Lung (tissue), 17 donors: ENCODE measurements at places on chromosomes 12 and 14.
A peak's percentile ranks its signal among the peaks of the same experiment; 100 is the strongest.

- no peak for DNase-seq
Measured at GRCh38 chr14:91373591-91374254, 43.9 kb downstream of the CCDC88C start.

DNA sequence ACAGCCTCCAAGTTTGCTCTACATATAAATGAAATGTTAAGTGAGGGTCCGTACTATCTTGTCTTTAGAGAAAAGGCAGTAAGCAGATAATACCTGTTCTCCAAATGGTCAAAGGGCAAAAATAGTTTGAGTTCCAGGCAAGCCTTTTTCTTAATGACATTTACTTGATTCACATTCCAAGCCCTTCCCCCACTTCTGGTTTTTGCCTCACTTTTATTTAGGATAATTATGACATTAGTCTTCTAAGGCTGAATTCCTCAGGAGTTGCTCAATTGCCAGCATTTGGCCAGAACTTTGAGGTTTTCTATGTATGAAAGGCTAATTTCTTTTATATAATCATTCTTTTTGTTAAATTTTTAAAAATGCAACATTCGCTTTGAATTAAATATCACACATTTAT, 62.5 kb upstream of the DUSP6 start:
- DNase-seq, result no peak

DNA sequence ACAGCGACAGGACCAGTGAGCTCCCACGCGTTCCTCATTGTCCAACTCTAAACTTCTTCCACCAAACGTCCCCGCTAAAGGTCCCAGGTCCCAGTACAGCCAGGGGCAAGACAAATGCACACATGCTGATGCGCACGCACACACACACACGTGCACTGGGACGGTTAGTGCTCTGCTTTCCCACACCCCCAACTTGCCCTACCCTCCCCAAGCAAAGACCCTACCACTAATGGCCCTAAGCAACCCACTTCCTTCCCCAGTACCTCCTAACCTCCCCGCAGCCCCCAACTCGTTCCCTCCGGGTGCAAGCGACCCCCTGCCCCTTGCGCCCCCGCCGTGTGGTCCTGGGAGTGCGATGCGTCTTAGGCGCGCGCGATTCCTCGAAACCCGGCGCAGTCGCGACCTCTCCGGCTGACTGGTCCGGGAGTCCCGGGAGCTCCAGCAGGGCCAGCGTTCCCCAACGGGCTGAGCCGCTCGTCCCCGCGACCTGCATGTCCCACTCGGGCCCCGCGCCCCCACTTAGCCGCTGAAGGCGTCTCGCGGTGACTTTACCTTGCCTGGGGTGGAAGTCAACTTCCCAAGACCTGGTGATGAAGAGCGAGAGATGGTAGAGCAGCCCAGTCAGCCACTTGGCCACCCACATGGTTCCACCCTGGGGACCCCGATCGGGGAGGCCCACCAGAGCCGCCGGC, 578 bp downstream of the ADAMTS20 start:
- peak; percentile 23 for DNase-seq

- DNase-seq, result peak; percentile 69
Measured at GRCh38 chr12:93176165-93176564, 201.6 kb upstream of the NUDT4 start.
